ENCODE measurements at places on chromosomes 12 and 14.
A peak's percentile ranks its signal among the peaks of the same experiment; 100 is the strongest.

DNA sequence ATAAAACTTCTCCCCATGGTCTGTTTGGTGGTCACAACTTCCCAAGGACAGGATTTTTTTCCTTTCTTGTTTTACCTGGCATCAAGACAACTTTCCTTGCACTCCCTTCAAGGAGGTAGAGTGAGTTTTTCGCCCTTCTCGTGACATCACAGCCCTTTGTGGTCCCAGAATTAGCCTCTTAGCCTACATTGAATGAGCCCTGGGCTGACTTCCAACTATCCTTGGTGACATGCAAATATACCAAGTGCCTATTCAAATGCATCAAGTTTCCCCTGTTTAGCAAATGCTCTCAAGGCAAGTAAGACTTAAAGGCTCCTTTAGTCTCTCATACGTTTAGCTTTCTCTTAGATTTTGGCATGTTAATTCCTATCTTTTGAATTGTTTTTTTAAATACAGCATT lies 36.6 kb downstream of the TC2N start:
- DNase-seq: no peak

DNA sequence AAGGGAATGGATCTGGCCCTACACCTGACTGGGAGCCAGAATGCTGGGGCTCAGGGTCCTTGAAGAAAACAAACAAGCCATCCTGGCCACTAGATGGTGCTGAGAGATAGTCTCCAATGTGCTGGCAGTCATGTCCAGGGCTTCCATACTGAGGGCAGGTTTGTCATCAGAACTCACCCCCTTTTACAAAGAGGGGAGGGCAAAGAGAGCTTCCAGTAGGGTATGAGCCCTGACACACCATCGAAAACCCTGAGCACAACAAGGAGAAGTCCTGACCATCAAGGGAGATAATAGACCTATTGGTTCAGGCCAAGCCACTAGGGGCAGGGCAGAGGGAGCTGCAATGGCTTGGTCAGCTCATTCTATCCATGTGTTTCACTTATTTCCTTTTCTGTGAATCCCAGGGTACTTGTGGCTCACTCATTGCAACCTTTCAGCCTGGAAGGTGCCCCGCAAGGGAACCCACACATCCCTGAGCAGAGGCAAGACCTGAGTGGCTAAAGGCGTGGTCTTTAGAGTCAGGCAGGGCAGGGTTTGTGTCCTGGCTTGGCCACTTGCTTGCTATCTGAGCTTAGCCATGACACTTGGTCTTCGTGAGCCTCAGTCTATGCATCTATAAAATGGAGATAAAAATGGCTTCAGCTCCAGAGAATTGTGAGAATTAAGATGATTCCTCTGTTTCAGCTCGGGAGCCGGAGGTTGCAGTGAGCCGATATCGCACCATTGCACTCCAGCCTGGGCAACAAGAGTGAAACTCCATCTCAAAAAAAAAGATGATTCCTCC lies 6.2 kb upstream of the PLEKHH1 start:
- peak; percentile 49 for DNase-seq

- no peak for DNase-seq
These were observed 22.9 kb upstream of the EVL start for GRCh38 chr14:100042286-100042685.

GRCh38 chr14:94004015-94004414 lies 6.9 kb downstream of the CCDC197 start:
- DNase-seq: no peak

DNA sequence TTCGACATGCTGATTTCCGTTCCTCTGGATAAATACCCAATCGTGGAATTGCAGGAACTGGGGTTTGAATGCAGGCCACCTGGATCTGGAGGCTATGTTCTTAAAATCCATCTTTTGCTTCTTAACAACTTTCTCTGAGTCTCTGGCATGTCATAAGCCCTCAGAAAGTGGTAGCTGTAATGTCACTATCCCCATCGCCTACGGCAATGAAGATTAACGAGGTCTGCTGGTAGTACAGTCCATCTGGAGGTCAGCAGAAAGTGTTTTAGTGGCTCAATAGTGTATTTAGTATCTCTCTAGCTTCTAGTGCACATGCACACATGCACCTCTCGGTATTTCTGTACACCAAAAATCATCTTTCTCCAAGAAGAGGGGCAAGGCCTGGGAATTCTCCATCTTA lies 130.3 kb upstream of the NOS1 start:
- DNase-seq: no peak

GRCh38 chr14:53890611-53891101 lies 66.0 kb downstream of the BMP4 start:
- no peak for DNase-seq

GRCh38 chr14:88346048-88346639 lies 23.1 kb upstream of the KCNK10 start:
- no peak for DNase-seq

DNA sequence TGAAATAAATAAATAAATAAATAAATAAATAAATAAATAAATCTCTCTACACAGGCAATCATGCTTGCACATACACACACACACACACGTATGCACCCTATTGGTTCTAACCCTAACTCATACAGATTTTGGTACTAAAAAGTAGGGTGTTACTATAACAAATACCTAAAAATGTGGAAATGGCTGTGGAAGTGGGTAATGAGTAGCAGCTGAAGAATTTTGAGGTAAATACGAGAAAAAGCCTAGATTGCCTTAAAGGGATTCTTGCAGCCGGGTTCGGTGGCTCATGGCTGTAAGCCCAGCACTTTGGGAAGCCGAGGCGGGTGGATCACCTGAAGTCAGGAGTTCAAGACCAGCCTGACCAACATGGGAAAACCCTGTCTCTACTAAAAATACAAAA lies 15.7 kb upstream of the SLC2A3 start:
- DNase-seq: no peak

- no peak for DNase-seq
These were observed 18.3 kb upstream of the TSPAN11 start for GRCh38 chr12:30908076-30908721.

GRCh38 chr14:60093606-60094005 lies 1.9 kb downstream of the PCNX4 start:
- no peak for DNase-seq

GRCh38 chr12:129790930-129791329 lies 112.9 kb downstream of the TMEM132D start:
- no peak for DNase-seq

DNA sequence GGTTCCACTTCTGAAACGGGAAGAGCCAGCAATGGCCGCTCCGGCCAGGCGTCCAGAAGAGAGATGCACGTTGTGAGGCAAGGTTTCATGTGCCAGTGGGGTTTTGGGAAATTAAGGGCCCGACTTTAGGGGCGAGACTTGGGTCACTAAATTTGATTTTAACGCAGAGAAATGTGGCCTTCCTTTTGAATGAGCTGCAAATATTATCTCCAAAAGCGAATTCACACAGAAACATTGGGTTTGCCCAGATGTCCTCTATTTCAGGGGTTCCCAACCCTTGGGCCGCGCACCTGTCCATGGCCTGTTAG lies 2.3 kb upstream of the RNASE4 start:
- DNase-seq: no peak

- DNase-seq: no peak
These were observed 914 bp upstream of the PACS2 start for GRCh38 chr14:105313381-105314286.

DNA sequence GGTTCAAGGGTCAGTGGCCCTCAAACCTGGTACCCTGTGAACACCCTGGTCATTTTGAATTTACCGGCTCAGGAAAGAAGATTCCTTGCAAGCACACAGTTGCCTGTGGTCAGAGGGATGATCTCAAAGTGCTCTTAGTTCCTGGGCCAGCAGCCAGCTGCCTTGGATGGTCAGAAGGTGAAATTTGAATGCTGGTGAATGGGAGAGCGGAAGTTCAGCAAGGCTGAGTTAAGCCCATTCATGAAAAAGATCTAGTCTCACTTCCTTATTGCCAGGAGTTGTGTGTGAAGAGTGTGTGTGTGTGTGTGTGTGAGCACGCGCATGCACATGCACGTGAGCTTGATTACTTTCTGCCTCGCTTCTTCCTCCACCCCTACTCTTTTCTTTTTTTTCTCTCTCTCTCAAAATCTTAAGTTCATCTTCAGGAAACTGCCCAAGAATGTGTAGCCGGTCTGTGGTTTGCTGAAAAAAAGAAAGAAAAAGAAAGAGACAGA lies 155.5 kb upstream of the CCND2 start:
- DNase-seq: no peak

GRCh38 chr12:92827836-92828431 lies 101.2 kb downstream of the EEA1 start:
- DNase-seq: peak; percentile 42

DNA sequence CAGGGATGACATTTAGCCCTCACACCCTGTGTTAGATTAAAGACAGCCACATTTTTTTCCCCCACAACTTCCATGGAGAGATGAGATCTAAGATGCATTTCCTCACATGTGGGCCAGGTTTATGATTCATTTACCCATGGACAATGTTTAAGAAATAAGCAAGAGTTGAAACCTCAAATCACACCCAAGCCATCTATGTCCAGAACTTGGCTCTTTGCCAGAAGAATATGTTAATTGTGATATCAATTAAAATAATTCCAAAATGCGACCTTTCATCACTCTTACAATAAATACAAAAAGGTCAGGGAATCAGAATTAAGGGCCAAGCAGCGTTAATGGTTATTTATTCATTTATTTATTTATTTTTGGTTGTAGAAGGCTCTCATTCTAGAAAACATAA lies 1376.9 kb upstream of the TMEM132C start:
- DNase-seq: no peak

DNA sequence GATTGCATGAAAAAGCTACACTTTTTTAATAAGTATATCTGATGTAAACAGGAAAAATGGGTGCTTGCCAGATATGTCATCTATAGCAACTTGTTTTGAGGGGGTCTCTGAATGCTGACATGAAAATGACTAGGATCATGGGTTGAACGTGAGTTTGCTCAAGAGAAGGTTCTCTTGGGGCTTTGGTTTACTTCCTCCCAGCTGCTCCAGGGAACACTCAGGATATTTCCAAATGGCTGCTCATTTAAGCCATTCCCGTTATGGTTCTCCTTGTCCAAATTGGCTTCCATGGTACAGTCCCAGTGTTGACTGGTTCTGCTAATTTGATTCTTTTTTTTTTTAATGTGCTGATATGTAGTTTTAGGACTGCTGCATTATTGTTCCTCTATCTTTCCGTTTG lies 118.3 kb downstream of the ETV6 start:
- DNase-seq: no peak

DNA sequence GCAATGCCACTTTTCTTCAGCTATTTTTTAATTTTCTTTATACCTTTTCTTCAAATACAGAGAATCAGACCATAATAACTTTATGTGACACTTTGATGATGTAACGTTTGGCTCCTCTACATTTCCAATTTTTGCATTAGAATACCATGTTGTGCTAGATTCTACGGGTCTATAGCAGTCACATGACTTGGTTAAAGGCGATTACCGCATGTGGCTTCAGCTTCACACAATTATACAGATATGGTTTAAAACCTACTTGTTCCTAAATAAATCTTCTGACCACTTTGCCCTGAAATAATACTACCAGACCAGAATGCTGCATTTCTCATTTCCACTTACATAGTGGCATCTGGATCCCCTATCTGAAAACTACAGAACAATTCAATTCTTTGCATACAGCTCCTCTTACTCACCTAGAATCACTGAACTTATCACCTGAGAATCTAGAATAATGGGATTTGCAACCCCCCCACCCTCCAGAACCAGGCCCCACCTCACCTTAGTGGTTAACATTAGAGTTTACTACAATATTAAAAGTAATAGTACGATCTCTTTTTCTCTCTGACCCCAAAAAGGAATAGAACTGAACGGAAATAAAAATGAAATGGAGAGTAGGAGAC lies 1.3 kb downstream of the MAX start:
- DNase-seq: no peak

DNA sequence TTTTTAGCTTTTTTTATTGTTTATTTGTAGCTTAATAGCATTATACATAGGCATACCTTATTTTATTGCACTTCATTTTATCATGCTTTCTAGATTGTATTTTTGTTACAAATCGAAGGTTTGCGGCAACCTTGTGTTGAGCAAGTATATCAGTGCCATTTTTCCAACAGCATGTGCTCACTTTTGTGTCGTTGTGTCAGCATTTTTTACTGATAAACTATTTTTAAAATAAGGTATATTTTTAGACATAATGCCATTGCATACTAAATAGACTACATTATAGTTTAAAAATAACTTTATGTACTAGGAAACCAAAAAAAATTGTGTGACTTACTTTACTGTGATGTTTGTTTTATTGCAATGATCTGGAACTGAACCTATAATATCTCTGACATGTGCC lies 56.2 kb upstream of the RESF1 start:
- no peak for DNase-seq

DNA sequence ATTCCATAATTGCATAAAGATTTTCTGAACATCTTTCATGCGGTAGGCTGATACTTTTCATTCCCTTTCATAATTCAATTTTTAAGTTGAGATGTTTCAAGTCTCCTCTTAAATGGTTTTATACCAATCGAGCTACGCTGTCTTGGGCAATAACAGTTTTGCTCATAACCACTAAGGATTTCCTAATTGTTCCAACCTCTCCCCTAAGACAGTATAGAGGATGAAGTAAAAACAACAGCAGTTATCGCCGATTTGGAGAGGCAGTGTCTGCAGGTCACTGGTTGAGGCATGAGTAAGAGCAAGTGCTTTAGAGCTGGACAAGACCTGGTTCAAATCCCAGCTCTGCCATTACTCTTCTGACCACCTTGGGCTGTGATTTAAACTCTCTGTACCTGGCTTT lies 6.9 kb upstream of the MED13L start:
- DNase-seq: no peak

- DNase-seq: peak; percentile 14
These were observed 11.4 kb downstream of the AGAP2 start for GRCh38 chr12:57726884-57727757.

DNA sequence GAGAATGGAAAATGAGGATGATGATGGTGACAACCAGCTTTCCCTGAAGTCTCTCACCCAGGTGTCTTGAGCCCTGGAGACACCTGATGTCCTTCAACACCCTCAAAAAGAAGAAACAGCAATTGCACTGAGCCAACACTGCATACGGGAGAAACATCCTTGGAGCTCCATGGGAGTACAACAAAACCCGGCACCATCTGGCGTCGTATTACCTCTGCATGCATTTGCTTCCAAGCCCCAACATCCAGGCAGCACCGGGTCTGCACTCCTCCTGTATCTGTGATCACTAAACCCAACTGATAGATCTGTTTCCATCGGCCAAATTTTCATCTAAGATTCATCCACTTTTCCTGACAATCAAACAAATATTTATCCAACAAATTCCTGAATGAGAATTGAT lies 249.9 kb downstream of the DPF3 start:
- DNase-seq: no peak
